Stimulated activated CD4-positive, alpha-beta T cell treated with anti-CD3 and anti-CD28 coated beads, TNF-alpha, amount 100 ng/mL, for 1 hour (primary cell): ENCODE measurements at places on chromosomes 7 and 10.

DNA sequence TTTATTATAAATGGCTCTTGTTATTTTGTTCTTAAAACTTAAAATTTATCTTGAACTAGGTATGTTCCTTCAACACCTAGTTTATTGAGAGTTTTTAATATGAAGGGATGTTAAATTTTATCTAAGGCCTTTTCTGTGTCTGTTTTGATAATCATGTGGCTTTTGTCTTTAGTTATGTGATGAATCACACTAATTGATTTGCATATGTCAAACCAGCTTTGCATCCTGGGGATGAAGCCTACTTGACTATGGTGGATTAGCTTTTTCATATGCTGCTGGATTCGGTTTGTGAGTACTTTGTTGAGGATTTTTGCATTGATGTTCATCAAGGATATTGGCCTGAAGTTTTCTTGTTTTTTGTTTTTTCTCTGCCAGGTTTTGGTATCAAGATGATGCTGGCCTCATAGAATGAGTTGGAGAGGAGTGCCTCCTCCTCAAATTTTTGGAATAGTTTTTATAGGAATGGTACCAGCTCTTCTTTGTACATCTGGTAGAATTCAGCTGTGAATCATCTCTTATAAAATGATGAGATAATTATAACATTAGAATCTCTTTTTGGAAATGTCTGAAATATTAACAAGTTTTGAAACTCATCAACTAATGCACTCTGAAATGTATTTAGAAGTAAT is 78.7 kb upstream of the AGR3 start:
- DNase-seq = no peak

DNA sequence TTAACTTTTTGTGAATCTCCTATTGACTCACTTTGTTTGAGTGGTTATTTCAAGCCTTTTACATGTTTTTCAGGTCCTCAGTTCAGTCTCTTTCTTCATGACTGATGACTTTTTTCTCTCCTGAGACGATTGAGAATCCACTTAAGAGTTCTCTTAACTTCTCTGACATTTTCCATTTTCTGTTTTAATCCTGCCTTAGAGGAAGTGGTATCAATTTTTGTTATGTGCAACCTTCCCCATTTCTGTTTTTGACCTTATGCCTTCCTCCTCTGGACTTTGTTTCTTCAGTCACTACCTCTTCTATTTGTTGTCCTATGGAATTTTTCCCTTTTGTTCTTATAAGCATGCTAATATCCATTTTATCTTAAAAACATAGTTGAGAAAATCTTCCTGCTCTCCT is 2.4 kb downstream of the PSMC2 start:
- DNase-seq = no peak

GRCh38 chr10:10869592-10869991 is 148.1 kb upstream of the CELF2 start:
- DNase-seq = no peak

DNA sequence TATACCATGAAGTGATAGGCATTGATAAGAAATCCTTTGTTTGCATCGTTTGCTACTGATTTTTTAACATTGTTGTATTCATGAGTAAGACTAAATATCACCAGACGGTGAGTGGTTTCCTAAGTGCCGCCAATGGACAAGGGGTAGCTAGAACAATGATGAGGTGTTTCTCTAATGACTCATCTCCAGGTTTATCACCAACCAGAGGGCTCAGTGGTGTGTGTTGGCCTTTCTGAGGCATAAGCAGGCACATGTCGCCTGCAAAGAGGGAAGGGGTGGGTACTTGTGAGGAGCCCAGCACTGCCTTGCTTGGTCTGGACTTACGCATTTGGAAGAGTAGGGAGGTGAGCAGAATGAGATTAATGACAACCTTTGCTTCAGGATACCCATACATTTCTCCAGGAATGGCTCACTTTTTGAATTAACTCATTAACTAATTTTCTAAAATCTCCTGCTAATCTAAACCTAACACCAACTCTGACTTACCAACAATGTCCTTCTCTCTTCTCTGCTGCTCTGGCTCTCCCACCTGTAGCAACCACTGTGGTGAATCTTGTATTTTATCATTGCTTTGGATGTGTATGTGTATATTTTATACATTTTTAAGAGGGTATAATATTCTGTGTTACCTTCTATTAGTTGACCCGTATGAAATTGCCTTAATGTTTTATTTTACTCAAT is 722.6 kb downstream of the GRID1 start:
- DNase-seq = no peak

DNA sequence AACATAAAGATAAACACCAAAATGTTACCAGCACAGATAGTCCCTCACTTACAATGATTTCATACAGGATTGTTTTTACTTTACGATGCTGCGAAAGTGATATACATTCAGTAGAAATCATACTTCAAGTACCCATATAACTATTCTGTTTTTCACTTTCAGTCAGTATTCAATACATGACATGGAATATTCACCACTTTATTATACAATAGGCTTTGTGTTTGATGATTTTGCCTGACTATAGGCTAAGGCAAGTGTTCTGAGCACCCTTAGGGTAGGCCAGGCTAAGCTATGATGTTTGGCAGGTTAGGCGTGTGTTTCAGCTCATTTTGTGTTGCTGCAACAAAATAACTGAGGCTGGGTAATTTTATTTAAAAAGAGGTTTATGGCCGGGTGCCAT is 155.0 kb downstream of the RTKN2 start:
- DNase-seq = no peak

DNA sequence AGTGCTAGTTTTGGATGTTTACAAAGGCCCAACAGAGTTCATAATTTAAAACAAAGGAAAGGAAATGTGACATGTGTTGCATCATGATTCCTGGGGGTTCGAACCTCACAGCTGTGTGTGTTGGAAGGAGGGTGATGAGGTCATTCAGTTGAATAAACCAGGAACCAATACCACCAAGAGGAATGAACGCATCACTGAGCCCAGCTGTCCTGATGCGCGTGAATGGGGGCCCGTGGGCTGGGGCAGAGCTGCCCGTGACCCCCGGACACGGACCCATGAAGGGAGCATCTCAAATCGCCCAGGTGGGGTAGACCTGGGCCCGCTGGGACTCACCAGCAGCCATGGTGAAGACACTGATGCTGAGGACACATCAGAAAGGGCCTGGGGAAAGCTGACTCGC is 33.0 kb downstream of the BRI3 start:
- no peak for DNase-seq

DNA sequence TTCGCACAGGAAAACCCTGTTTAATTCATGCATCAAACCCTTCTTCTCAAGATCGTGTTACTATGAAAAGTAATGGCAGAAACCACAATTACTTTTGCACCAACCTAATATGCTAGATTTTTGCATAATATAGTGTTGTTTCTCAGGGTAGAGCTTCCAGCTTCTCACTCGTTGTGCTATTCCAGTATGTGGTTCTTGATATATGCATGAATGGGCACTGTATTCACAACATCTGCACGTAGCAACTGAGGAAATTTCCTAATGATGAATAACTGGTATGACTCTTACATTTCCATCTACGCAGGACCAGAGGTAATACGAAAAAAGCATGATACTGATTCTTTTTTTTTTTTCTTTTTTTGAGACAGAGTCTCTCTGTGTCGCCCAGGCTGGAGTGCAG is 326.6 kb upstream of the GALNT17 start:
- no peak for DNase-seq

GRCh38 chr10:24452030-24452429 is 243.1 kb downstream of the KIAA1217 start:
- no peak for DNase-seq

DNA sequence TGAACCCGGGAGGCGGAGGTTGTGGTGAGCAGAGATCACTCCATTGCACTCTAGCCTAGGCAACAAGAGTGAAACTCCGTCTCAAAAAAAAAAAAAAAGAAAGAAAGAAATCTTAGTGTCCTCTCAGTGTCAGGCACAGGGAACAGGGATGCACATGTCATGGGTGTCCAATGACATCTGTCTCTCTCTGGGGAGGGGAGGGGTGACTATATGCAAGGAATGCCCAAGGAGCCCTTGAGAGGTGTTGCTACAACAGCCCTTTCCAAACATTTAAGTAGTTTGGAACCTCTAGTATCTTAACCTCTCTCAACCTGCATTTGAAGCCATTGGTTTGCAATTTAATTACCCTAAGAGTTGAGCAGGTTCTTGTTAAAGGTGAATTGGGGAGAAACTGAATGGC is 28.9 kb downstream of the PDLIM1 start:
- no peak for DNase-seq

GRCh38 chr10:114261076-114261475 is 22.0 kb downstream of the VWA2 start:
- DNase-seq = no peak

- DNase-seq = no peak
Observed at GRCh38 chr10:102236006-102236405, 5.3 kb downstream of the PITX3 start.

DNA sequence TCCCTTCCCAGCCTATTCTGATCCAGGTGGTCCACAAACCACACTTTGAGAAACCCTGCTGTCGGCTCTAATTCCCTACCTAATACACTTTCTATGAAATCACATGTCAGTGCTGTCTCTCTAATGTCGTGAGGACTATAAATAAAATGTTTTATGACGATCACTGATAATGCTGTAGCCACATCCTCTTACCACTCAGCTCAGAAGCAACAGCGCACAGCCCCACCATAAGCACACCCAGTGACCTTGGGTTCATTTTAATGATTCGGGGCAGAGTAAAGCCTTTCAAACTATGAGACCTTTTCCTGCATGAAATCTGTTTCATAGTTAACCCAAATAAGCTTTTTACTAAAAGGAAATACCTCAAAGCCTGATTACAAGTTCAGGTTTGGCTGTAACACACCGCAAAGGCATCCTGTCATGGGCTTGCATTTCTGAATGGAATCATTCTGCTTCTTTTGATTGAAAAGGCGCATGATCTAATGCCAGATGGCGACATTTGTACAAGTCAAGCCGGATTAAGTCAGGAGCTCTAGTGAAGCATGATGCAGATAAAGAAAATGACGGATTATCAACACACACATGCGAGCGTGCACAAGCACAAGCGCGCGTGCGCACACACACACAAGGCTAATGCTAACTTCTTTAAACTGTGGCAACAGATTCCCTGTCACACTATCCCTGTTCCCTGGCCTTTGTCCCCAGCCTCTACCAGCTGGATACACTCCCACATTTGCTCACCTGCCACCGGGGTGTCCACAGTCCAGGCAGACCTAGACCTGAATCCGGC is 180.5 kb upstream of the PDE1C start:
- no peak for DNase-seq

DNA sequence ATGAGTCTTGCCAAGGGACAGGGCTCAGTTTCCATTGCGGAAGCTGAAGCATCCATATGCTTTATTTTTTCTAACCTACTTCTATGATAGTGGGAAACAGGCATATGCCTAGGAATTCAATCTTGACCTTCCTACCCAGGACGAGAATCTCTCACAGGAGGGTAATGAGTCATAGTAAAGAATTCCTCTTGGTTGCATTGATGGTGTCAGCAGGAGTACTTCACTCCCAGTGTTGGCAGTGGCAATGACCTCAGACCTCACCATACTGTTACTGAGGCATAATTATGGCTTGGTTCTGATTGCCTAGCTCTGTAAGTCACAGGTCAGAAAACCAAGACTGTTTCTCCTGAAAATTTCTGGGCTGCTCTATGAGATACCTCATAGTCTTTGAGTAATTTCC is 552.9 kb downstream of the ARL4A start:
- no peak for DNase-seq

DNA sequence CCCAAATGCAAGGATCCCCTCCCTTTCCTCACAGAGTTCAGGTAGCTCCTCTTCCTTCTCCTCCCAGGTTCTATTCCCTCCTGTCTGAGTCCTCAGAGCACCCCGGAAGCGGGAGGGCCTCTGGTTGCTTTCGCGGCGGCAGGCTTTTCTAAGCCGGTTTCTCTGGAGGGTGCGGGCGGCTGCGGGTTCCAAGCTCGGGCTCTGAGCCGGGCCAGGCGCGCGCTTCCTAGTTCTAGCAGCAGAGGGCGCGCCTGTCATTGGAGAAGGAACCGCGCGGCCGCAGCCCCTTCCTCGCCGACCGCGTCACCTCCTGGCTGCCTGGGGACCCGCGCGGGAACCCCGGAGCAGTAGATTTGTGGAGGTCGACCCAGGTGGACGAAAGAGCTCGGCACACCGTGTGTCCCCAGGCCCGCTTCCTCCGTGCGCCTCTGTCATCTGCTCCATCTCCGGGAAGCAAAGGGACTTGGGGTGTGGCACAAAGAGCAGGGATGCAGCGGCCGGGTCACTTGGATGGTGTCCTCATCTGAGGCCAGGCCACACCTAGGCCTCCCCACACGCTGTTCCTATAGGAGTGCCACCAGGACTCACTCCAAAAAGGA is 389.0 kb upstream of the PODXL start:
- DNase-seq = no peak

GRCh38 chr7:81690688-81691087 is 79.2 kb downstream of the HGF start:
- no peak for DNase-seq

GRCh38 chr7:106452031-106452851 is 167.5 kb upstream of the NAMPT start:
- no peak for DNase-seq

DNA sequence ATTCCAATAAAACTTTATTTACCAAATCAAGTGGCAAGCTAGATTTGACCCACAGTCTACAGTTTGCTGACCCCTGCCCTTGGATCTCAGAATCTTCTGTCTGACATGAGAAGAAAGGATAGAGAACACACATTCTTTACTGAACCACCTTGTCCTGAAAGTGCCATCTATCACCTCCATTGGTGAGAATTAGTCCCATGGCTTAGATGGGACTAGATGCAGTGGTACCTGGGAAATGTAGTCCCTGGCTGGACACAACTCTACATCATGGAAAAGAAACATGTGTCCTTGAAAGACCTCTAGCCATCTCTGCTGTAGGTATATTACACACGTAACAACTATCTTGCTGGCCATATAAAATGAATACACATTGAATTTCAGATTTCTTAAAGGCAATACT is 336.2 kb downstream of the LHFPL3 start:
- DNase-seq = no peak

GRCh38 chr7:87580636-87581035 is 20.0 kb downstream of the ABCB1 start:
- no peak for DNase-seq

DNA sequence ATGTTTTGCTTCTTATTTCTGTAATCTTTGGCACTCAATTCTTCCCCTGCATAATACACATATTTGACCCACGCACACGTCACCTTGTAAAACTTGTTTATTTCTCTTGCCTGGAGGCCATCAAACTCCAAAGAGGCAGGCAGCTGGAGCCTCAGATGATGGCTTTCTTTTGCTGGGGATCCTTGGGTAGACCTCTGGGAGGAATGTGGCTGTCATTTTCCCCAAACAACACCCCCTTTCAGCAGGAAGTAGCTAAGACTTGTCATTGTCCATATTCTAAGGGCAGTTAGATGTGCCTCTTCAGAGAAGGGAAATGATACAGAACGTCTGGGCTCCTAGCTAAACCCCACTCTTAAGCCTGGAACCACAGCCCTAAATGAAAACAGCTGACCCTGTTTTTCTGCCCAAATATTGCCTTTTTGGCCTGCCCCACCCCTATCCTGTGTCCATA is 111.3 kb downstream of the ITGB8 start:
- DNase-seq = no peak

- DNase-seq = no peak
Observed at GRCh38 chr10:21398563-21399231, 126.8 kb downstream of the SKIDA1 start.

GRCh38 chr10:61655335-61655851 is 7.3 kb upstream of the CABCOCO1 start:
- no peak for DNase-seq

- DNase-seq = no peak
Observed at GRCh38 chr7:146713934-146714333, 597.3 kb downstream of the CNTNAP2 start.
